ENCODE measurements at places on chromosomes 16 and 17. TPM values are rescaled to one million over a fixed set of nuclear protein-coding genes. Genes with fewer than 3 reads are reported as not detected.

The ENPP7 gene
- total RNA-seq, result not detected

The CIBAR2 gene
- not detected for total RNA-seq

DNA sequence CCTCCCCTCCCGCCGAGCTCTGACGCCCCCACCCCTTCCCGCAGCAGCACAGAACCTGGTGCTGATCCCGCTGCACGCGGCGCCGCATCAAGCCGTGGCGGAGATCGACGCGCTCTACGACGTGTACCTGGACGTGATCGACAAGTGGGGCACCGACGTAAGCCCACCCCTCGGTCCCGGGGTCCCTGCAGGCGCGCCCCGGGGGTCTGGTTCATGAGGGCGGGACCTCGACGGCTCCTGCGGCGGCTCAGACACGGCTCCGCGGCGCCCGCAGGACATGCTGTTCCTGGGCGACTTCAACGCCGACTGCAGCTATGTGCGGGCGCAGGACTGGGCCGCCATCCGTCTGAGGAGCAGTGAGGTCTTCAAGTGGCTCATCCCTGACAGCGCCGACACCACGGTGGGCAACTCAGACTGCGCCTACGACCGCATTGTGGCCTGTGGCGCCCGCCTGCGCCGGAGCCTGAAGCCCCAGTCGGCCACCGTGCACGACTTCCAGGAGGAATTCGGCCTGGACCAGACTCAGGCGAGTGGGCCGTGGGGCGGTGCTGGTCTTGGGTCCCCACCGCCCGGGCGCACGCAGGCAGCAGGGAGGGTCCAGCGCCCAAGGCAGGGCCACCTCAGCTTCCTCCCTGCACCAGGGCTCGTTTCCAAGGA lies 1.4 kb downstream of the DNASE1L2 start:
- no peaks in the 10 kb centered on the region for H3K27me3 ChIP-seq
- H3K27ac ChIP-seq, result no peak overlapping the region
- H3K36me3 ChIP-seq, result peaks cover 7% of the 10 kb centered on the region
- peaks cover 2% of the 10 kb centered on the region for H3K4me1 ChIP-seq
- no peak overlapping the region for H3K4me3 ChIP-seq

The LITAF gene
- total RNA-seq, result 179 TPM

DNA sequence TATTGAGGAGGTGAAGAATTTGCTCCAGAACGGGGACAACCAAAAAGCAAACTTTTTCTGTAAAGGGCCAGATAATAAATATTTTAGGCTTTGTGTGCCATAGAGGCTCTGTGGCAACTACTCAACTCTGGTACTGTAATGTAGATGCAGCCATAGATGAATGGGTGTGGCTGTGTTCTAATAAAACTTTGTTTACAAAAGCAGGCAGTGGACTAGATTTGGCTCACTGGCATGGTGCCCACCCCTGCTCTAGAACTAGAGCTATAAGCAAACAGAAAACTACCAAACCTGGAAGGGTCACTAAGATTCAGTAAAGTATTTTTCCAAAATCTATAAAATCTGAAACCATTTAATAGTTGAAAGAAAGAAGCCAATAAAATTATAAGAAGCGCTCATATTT lies 24.6 kb upstream of the SMURF2 start:
- DNase-seq, result no peak
- no peaks in the 10 kb centered on the region for H3K27me3 ChIP-seq
- H3K4me1 ChIP-seq, result peaks cover 34% of the 10 kb centered on the region
- no peaks in the 10 kb centered on the region for H3K36me3 ChIP-seq
- H3K27ac ChIP-seq, result no peak overlapping the region

DNA sequence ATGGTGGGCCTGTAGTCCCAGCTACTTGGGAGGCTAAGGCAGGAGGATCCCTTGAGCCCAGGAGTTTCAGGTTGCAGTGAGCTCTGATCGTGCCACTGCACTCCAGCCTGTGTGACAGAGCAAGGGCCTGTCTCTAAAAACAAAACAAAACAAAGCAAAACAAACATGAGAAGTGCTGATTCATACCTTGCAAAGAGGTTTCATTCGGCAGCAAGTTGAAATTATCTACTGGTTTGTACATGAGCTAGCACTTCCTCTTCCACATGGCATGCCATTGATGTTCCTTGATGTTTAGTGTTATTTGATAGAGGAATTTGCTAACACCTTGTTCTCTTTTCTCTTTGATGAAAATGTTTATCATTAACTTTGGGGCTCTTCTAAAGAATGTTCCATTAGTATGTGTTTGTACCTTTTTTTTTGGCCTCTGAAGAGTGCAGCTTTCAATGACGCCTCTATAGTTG lies 50.6 kb downstream of the SPECC1 start:
- H3K4me3 ChIP-seq, result no peak overlapping the region
- H3K27ac ChIP-seq, result no peak overlapping the region
- no peaks in the 10 kb centered on the region for H3K36me3 ChIP-seq
- no peak for DNase-seq

GRCh38 chr17:75906143-75906884 lies 1.6 kb upstream of the MRPL38 start:
- no peaks in the 10 kb centered on the region for H3K27me3 ChIP-seq
- H3K36me3 ChIP-seq, result peaks cover 5% of the 10 kb centered on the region
- peak overlapping the region; percentile 59 for H3K27ac ChIP-seq
- peak overlapping the region; percentile 35 for H3K4me3 ChIP-seq
- DNase-seq, result no peak

DNA sequence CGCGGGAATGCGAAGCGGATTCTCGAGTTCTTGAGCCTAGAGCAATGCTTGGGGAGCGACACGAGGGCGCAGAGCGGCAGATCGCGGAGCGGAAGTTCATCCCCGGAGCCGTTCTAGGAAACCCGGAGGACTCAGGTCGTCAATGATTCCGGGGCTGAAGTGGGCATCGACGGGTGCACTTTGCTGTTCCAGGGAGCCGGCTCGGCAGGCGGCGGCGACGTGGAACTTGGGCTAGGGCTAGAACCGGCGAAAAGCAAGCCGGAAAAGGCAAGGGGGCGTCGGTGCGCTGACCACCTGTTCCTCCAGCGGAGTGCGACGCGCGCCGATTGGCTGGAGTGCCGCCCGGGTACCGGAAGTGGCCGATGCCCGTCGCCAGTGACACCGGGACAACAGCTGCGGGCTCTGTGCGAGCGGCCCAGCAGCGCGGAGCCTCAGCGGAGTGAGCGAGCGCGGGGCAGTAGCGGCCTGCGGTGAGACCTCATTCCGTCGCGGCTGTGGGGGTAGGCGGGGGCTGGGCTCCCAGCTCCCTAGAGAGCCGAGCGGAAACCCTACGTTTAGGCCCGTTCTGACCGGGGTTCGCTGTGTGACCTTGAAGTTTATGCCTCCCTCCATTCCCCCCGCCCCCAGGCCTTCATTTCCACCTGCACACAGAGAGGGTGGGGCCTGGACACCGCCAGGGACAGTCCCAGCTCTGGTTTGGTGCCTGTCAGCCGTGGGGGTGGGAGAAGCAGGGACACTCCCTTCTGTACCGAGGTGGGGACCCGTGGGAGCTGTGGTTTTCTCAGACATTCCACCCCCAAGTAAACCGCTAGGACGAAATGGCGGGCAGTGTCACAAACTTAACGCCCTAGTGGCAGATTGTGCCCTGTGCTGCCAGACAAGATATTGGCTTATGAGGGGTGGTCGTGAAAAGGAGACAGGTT lies at the start of gene ZFP3:
ZFP3 (plus strand) TSS at position 362 of the 923 bp plus-strand sequence. CDS start 13,038 bp downstream, outside the sequence.
- H3K27me3 ChIP-seq, result peaks cover 5% of the 10 kb centered on the region
- H3K27ac ChIP-seq, result no peak within 1 kb of the TSS
- H3K4me1 ChIP-seq, result no peaks in the 10 kb centered on the region
- DNase-seq, result no peak
- peak within 1 kb of the TSS; percentile 64 for H3K4me3 ChIP-seq

GRCh38 chr16:14071576-14072271 lies 605 bp downstream of the MRTFB start:
- H3K4me3 ChIP-seq, result peak overlapping the region; percentile 91
- DNase-seq, result no peak
- peaks cover 12% of the 10 kb centered on the region for H3K4me1 ChIP-seq
- peaks cover 2% of the 10 kb centered on the region for H3K36me3 ChIP-seq

DNA sequence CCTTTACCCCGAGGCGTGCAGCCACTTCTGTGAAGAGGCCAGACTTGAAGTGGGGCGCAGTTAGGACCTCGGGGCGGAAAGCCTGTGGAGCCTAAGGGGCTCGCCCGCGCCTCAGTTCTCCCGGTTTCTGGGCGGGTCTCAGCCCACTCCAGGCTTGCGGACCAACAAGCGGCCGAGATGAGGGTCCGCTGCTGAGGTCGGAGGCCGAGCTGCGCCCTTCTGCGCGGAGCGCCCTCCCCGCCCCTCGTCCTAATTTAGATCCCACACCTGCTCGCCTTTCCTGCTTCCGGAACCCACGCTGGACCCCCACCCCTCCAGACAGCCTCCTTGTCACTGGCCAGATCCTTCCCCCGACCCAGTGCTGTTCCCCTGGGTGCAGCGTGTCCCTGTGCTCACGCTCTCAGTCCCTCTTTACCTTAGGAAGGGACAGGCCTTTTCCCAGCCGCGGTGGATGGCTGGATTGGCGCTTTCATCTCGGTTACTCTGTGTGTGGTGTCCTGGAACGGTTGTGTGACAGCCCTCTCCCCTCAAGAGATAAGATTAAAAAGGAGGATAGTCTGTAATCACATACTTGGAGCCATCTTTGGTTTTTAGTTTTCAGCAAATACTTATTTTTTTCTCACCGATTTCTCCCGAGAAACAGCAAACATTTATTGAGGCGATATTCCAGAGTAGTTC lies 933 bp upstream of the ATXN7L3 start:
- peak overlapping the region; percentile 94 for H3K27ac ChIP-seq
- no peak for DNase-seq
- no peaks in the 10 kb centered on the region for H3K27me3 ChIP-seq
- peak overlapping the region; percentile 85 for H3K4me3 ChIP-seq

DNA sequence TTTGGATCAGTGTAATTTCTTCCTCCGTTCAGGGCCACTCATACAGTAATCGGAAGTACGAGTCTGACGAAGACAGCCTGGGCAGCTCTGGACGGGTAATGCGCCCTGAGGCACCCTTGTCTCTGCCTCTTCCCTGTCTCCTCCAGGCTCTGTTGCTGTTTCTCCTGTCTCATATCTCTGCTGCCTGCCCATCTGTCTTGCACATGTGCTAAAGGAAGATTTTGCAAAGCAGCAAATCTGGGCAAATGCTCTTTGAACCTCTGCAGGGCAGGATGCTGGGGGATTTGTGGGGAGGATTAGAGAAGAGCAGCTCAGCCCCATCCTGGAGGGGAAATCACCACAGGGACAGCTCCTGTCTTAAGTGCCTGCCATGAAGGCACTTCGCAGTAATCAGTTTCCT lies 32.4 kb upstream of the POLR3E start:
- H3K27me3 ChIP-seq, result no peaks in the 10 kb centered on the region
- no peak overlapping the region for H3K27ac ChIP-seq
- H3K4me1 ChIP-seq, result no peaks in the 10 kb centered on the region

DNA sequence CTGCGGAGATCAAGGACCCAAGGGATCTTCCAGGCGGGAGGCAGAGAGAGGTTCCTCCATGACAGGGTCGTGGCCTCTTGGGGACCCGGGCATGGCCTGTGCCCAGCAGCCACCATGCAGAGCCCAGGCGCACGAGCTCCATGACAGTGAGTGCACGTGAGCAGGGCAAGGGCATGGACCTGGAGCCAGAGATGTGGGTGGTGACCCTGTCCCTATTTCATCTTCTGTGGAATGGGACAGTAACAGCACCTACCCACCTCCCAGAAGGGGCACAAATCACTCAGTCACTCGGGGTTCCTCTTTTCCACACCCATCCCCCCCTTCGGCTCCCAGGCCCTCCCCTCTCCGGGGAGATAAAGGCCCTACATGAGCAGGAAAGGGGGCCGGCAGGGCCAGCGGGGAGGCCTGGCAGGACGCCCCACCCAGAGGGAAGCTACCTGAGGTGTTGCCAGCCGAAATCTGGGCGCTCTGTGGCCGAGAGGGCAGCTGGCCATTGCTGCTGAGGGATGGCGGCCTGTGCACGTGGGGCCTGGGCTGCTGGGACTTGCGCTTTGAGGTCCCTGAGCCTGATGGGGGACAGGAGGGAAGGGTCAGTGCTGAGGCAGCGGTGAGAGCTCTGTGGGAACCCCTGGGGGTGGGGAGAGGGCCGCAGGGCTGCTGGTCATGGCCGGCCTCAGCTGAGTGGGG lies 10.4 kb downstream of the UBALD2 start:
- H3K4me1 ChIP-seq, result peaks cover 9% of the 10 kb centered on the region
- no peaks in the 10 kb centered on the region for H3K36me3 ChIP-seq

Data from osteocyte (in vitro differentiated cells).